ENCODE measurements at places on chromosomes 2 and 18.

DNA sequence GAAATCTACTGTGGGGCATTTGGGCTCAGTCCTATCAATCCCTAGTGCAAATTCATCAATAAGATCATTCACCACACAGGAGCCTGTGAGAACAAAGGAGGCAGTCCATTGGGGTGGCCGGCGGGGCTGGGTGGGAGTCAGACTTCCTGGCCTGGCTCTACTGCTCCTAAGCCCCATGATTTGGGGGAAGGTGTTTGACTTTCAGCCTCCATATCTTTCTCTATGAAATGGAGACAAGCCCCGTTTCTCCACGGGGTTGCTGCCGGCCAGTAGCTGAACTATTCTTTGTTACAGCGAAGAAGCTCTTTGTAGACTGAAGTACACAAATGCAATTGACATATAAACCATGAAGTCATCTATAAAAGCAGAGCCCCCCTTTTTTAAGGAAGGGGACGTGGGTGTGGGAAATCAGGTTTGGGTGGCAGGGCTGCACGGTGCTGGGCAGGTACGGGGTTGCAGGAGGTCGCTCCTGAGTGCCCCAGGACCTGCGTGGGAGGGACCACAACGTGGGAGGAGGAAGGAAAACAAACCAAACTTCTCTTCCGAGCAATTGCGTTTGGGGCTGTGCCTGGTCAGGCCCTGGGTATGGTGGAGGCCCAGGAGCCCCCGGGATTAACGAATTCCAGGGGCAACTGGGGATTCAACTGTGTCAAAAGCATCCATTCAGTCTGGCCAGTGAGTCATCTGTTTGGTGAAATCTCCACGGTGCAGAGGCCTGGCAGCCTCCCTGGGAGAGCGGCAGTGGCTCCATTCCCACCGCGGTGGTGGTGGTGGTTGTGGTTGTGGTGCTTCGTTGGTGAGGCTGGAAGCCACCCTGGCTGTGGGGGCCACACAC, 18.2 kb downstream of the FBLN7 start:
- no peak for DNase-seq

- no peak for DNase-seq
Measured at GRCh38 chr18:80147037-80147417, 38.0 kb downstream of the ADNP2 start.

GRCh38 chr18:35376393-35376741, 770 bp downstream of the ZNF396 start:
- DNase-seq, result no peak

DNA sequence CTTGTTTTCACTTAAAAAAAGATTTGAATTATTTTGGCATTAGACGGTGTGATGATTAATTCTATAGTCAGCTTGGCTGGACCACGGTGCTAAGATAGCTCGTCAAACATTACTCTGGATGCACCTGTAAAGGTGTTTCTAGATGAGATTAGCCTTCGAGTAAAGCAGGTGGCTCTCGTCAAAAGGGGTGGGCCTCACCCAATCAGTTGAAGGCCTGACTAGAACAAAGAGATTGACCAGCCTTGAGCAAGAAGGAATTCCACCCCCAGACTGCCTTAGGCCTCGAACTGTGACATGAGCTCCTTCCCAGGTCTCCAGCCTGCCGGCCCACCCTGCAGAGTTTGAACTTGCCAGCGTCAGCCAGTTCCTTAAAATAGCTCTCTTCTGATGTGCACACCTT, 73.4 kb downstream of the TWIST2 start:
- DNase-seq, result no peak

DNA sequence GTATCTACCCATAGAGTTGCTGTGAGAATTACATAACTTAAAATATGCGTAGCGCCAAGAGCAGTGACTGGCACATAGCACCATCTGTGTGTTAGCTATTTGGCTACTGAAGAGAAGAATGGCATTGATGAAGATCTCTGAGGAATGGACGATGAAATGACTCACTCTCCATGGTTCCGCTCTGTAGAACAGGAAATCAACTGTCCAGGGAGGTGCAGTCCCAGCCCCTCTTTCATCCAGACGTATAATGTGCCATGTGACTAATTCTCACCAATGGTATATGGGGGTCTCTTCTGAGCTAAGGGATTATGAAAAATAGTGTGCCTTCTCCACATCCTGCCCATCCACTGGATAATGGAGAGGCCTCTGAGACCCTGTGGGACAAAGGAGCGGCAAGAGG, 254.8 kb downstream of the CYP26B1 start:
- no peak for DNase-seq
